ENCODE measurements at places on chromosomes 3 and 15.

GRCh38 chr3:55160241-55160983 lies 232.6 kb upstream of the LRTM1 start:
- DNase-seq: no peak

DNA sequence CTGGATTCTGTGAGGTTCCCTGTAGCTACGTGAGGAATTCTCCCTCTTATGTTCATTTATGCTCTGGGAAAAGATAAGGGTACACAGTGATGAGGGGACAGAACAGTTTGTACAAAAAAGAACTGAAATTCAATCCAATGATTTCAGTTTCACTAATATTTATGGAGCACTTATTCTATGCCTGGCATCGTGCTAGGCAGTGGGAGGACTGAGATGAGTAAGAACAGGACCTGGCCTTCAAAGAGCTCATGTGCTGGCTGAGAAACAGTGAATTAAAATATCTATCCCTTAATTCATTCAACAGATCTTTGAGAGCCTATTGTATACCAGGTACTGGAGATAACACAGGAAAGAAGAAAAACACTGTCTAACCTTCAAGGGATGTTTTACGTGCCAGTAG lies 22.2 kb downstream of the SSR3 start:
- DNase-seq: no peak

- DNase-seq: no peak
Measured at GRCh38 chr3:46897031-46897430, 19.5 kb downstream of the PTH1R start.

GRCh38 chr3:31010491-31010890 lies 116.0 kb upstream of the GADL1 start:
- DNase-seq: no peak

GRCh38 chr15:64006642-64007041 lies 39.6 kb downstream of the DAPK2 start:
- DNase-seq: no peak

GRCh38 chr15:38176691-38177090 lies 75.9 kb upstream of the SPRED1 start:
- DNase-seq: no peak

DNA sequence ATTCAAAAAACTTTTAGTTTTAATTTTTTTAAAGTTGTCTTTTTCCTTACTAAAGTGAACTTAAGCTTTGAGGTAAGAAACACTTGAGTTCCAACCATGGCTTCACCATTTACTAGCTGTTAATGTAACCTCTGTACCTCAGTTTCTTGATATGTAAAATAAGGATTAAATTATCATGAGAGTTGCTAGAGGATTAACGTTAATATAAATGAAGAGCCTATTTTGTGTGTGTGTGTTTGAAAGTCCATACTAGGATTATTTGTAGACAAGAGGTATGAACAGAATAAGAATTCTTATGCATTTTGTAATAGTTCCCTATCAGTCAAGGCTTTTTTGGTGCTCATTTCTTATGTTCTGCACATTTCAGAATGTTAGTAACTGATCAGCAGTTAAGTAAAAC lies 93.7 kb downstream of the MME start:
- DNase-seq: no peak

DNA sequence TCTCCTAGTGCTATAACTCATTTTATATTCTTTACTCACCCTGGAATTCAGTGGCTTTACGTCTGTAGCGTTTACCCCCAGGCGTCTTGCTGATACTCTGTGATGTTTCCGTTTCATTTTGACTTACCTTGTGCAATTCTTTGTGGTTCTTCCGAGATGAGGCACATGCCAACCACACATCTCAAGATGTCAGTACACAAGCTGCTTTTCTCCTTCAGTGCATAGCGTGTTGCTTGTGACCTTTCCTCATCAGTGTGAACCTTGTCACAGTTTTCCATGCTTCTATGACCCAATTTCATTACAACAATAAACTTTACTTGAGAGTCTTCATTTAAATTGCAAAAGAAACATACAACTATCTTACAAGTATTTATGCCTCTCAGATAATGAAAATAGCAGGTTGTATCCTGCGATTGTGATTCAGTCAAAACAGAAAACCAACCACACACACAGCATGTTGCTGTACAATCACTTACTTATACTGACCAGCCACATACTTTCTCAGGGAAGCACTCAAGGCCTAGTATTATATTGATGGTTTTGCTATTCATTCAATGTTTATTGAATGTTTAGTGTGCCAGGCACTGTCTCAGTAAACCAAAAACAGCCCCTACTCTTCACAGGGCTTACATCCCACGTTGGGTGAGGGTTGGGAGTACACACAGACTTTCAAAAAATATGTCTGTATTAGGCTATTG lies 4.6 kb upstream of the TBL1XR1 start:
- no peak for DNase-seq

DNA sequence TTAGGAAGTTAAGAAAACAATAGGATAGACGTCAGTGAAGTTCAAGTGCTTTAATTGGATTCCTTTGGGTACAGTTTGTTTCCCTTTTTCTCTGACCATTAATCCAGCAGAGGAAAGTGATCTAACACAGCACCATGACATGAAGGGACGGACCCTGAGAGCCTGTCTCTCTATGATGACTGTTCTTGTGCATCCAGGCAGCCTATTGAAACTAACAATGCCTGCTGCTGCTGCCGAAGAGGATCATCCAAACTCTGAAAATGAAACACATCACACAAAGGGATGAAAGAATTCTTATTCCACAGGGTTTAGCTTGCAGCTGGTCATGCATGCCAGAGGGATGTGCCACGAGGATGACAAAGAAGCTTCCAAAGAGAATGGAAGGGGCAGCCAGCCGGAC lies 75.5 kb downstream of the ZBTB20 start:
- no peak for DNase-seq

- DNase-seq: no peak
Measured at GRCh38 chr3:177149106-177149505, 48.2 kb downstream of the TBL1XR1 start.

DNA sequence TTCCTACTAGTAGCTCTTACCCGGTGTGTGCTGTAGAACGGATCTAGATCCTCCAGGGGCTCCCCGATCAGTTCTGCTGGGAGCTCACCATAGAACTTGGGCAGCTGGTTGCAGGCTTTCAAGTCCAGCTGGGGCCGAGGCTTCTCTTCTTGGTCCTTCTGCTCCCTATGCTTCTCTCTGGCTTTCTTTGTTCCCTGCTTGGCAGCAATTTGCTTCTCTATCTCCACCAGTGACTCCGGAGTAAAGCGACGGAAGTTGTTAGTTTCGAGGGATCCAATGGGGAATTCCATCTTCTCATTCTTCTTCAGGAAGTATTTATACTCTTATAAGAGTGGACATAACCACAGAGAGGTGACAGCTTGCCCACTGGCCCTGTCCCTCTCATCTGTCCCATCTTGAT lies 22.3 kb downstream of the SCN10A start:
- no peak for DNase-seq

DNA sequence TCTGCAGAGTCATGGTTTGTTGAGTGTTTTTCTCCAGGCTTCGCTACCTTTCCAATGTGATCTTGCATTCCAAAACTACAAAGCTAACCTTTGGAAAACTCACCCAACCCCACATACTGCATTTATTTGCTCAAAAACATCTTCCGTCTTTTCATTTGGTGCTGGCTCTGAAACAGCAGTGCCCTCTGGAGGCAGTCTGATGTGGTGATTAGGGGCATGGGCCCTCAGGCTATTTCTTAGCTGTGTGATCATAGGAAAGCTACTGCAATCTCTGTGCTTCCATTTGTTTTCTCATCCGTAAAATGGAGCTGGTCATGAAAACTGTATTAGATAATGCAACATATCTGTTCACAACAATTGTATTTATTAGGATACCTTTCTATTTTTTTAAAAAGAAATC lies 47.0 kb downstream of the MTHFS start:
- peak; percentile 25 for DNase-seq

All from hematopoietic multipotent progenitor cell treated with erythropoietin and hydrocortisone succinate and interleukin-3 and kit ligand, for 17 days (in vitro differentiated cells).